ENCODE measurements at places on chromosomes 11 and 22. TPM values are rescaled to one million over a fixed set of nuclear protein-coding genes. Genes with fewer than 3 reads are reported as not detected.

Gene CLDN5
- not detected for total RNA-seq

Gene MYOD1
- total RNA-seq: not detected

Gene HEPN1
- not detected for total RNA-seq

Gene MOGAT2
- not detected for total RNA-seq

Gene MUC2
- not detected for total RNA-seq

Gene WBP2NL
- not detected for total RNA-seq

Gene UBQLN3
- not detected for total RNA-seq

Gene NTM
- total RNA-seq: 0.34 TPM

Gene GLYATL1
- 0.09 TPM for total RNA-seq

GRCh38 chr11:119361056-119361787 is 14.7 kb upstream of the MFRP start:
- DNase-seq: no peak

DNA sequence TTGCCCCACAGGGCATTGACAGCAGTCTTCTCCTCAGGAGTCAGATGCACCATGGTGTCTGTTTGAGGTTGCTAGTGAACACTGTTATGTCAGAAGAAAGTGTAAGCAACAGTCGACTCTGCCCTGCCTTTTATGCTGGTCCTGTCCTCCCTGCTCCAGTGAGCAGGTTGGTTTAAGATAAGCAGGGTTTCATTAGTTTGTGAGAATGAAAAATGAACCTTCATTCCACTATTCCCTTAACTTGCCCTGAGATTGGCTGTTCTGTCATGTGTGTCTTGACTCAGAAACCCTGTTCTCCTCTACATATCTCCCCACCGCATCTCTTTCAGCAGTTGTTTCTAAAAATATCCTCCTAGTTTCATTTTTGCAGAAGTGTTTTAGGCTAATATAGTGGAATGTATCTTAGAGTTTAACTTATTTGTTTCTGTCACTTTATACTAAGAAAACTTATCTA is at the start of gene HBD:
HBD (minus strand) TSS at position 103 of the 454 bp plus-strand sequence; CDS start at position 53, 50 bp downstream.
- no peak for DNase-seq

DNA sequence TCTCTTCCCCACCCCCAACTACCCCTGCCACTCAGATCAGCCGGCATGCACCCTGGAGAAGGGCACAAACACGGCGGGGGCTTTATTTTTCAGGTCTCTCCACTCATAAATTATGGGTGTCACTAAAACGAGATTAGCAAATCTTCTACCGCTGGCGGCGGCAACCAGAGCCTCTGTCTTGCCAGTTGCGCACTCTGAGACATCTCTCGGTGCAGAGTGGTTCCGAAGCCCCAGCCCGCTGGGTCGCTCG is 125.3 kb upstream of the C11orf58 start:
- no peak for DNase-seq

GRCh38 chr22:46202897-46203600 is 47.0 kb downstream of the CDPF1 start:
- no peak for DNase-seq

- no peak for DNase-seq
Measured at GRCh38 chr11:90908074-90908473, 685.2 kb upstream of the CHORDC1 start.

- DNase-seq: no peak
Measured at GRCh38 chr11:26018336-26018735, 313.6 kb upstream of the ANO3 start.

- DNase-seq: no peak
Measured at GRCh38 chr11:14189874-14190273, 169.1 kb downstream of the RRAS2 start.

- DNase-seq: no peak
Measured at GRCh38 chr11:97850701-97851100, 1170.0 kb upstream of the CNTN5 start.

- no peak for DNase-seq
Measured at GRCh38 chr11:132649277-132649676, 883.0 kb downstream of the OPCML start.

DNA sequence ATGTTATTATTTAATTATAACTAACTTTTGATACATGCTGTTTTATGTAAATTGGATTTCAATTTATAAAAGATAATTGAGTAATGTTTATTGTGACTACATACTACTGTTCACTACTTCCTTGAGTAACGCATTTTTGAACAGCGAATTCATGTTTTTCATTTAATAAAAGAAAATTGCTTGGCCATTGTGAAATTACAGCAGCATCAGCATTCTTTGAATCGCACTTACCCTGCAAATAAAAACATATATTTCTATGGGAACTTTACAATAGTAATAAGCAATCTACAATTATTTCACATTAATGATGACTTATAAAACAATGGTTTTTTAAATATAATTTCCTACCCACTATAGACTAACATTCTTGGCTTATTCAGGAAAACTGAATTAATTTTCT is 20.3 kb downstream of the OR5J2 start:
- DNase-seq: no peak
